ENCODE measurements at places on chromosomes 4 and X.

DNA sequence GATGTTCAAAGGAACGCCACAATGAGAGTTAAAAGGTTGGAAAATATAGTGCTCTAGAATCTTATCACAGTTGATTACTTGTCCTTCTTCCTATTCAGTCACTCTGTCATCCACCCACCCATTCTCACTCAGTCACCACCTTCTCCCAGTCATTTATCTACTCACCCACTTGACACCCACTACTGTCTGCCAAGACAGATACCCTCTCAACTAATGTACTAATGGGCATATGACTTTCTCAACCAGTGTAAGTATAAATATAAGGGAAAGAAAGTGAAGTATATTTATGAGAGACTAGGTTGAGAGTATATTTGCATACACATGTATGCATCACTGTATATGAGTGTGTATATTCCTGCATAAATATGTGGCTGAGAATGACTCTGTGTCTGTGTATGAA, 20.0 kb downstream of the MID2 start:
- no peak for DNase-seq

DNA sequence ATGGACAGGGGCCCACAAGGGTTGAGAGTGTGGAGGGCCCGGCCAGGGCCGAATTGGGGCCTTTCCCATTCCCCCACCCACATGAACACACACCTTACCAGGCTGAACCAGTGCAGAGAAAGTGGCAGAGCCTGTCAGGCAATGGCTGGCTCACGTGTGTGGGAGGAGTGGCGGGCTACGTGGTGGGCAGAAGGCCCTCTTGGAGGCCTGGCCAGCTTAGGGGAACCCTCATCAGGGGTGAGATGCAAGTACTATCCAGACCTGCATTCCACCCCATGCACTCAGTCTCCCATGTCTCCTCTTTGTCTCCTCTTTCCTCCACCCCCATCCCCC, 965 bp downstream of the TCEAL4 start:
- no peak for DNase-seq

DNA sequence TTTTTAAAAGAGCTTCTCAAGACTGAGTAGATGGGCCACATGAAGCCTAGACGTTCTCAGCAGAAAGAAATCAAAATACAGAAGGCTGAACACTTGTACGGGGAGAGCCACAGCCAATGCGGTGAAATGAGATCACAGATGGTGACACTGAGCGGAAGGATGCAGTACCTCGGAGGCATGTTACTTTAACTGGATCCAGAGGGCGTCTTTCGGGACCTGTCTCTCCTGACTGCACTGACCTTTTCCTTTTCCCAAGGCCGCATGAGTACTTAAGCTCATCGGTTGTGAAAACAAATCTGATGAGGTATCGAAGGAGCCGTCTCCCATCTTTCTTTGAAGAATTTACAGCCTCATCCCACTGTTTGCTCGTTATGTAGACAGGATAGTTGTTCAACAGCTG, 32.6 kb downstream of the BEND4 start:
- peak; percentile 21 for DNase-seq

GRCh38 chrX:65643531-65644052, 23.9 kb upstream of the MSN start:
- no peak for DNase-seq

DNA sequence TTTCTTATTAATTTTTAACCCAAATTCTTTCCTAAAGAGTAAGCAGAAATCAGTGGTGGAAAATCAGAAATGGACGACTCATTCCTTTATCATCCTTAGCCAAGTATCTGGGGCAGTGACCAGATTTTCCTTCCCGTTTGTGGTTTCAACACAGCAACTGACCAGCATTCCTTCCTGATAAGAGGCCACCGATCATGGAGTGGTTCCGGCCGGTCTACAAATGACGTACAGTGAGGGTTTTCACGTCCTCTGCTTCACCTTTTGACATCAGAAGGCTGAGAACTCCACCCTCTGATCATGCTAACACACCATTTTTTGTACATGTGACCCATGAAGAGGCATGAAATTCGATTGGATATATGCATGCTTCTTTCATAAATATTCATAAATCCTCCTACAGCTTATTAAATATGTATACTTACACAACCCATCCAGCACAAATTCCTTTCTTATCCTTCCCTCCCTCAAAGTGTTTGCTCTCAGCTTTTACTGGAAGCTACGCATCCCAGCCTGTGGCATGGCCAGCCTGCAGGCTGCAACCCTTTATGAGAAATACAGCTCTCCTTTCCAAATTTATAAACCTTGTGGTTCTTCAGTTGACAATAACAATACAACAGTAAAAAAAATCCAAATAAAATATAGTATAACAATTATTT, 173.0 kb upstream of the CASK start:
- no peak for DNase-seq

DNA sequence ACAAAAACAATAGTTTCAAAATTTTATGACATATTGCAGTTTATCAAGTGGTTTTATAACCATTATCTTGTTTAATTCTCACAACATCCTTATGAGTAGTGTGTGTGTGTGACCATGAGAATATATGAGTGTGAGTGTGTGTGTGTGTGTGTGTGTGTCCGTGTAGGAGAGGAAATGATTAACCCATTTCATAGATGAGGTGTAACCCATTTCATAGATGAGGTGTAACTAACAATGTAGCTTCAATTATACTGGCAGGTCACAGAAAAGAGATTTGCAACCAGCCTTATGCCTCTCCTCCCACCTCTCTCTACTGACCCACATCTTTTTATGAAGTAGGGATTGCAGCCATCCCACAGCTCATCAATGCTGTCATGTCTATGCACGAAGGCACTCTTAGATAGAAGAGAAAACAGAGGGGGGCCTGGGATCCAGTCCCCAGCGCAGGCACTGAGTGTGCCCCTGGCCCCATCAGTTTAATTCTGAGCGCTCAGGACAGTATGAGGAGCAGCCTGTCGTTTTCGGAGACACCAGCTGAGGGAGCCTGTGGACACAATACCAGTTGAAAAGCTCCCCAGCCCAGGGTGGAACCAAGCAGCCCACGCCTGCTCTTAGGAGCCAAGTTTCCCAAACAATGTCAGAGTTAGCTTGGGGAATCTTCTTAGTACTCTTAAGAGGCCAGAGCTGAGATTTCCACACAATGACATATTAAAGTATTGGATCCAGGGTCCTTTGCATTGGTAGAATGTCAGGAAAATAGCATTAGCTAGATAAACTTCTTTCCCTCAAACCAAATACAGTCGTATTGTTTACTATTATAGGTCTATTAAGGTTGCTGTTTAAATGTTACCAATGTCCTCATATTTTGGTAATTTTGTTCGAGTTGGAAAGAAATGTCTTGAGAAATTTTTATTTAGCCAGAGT, 88.6 kb downstream of the PALLD start:
- DNase-seq = peak; percentile 87

DNA sequence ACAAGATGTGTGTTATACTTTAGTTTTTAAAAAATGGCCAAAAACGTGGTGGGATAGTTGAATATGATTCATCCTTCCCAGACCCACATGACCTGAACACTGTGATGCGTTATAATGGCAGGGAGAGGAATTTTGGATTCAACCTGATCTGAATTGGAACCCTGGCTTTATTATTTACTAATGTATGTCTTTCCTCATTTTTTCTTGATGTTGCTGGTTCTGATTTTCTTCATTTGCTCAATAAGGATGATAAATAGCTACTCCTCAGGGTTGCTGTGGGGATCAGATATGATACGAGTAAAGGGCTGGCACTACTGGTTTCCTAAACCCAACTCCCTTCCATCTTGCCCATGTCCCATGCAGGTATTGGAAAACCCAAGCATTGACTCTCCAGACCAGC, 24.2 kb upstream of the ACSL1 start:
- no peak for DNase-seq
